ENCODE measurements at places on chromosomes 2 and 18.

DNA sequence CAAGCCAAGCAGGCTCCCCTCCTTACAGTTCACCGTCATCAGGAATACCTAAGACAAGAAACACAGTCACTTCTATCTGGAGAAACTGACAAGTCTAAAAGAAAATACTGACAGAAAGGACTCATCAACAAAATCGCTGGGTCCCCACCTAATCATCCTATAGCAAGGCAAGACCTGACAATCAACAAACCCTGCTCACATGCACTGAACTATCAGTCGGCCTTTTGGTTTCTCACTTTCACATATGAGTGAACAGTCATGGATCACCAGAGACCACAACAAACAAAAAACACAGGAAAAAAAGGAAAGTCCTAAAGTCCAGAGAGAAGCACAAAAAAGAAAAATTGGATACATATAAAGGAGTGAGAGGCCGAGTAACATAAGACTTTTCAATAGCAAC is 70.4 kb downstream of the SEMA4F start:
- DNase-seq = no peak

DNA sequence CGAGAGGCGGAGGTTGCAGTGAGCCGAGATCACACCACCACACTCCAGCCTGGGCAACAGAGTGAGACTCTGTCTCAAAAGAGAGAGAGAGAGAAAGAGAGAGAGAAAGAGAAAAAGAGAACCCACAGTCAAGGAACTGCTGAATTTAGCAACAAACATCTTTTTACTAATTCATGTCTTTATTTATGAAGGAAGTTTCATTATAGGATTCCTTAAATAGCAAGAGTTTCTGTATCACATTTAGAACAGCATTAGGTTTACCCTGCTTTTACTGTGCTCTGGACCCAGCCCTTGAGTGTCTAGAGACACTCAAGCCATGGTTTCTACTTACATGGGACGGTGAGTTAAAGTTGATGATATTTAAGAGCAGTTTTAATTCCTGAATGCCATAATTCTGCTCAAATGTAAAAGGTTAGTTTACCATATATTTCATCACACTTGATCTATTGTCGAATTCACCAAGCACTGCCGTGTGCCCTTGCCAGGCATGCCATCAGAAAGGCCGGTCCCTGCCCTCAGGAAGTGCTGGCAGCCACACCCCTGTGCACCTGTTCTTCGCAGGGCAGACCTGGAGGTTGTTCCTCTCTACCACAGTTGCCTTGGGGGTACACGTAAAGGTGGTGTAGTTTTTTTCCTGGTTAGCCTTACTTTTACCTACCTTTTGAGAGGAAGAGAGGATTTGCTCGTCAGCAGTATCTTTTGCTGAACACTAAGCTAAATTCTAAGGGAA is 153.3 kb downstream of the LDLRAD4 start:
- no peak for DNase-seq

GRCh38 chr18:48229552-48229981 is 179.6 kb downstream of the ZBTB7C start:
- no peak for DNase-seq

DNA sequence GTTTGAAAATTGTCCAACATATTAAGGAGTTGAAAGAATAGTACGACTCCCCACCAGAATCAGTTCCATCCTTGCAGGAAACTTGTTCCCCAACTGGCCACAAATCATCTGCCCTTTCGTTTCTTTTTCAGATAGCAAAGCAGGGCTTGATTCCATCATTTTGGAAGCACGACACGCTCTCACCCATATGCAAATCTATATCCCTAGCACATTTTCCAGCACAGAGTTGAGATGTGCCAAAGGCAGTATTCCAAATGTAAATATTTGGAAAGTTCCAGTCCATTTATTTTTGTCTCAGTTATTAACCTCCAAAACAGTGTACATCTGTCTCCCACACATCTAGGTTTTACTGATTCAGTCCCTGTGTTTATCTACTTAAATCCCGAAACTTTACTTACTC is 128.8 kb upstream of the BCL2L11 start:
- no peak for DNase-seq

DNA sequence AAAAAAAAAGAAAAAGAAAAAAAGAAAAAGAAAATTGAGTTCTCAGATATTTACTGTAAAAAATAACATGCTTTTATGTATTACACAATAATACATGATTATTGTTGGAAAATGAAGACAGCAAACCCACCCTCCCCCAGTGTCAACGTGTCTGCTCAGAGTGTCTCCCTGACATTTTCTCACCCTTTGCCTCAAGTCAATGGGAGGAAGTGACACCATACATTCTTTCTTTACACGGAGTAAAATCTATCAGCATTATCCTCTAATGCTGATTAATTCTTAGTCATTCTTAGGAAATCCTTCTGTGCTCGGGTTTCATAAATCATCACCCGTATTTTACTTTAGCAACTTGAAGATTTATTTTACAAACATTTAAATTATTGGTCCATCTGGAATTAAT is 32.0 kb downstream of the CTAGE1 start:
- DNase-seq = no peak

DNA sequence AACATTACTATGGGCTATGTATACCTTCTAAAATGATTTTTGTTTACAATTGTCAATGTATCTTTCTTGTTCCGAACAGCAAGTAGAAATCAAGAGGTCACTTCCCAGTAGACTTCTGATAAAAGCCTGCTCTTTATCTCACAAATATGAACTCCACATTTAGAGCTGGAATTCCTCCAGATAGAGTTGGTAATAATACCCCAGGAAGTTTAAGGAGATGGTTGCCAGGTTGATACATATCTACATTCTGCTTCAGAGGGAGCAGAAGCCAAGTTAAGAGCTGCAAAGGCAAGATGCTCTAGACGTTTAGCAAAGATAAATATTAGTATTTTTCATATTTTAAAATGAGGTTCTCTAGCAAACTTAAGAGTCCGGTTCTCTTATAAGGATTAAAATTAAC is 267.0 kb downstream of the ERBB4 start:
- DNase-seq = no peak

- DNase-seq = no peak
These were observed 142.0 kb downstream of the ZNF516 start for GRCh38 chr18:76353046-76353445.

GRCh38 chr2:136206613-136207012 is 88.7 kb upstream of the CXCR4 start:
- peak; percentile 59 for DNase-seq

DNA sequence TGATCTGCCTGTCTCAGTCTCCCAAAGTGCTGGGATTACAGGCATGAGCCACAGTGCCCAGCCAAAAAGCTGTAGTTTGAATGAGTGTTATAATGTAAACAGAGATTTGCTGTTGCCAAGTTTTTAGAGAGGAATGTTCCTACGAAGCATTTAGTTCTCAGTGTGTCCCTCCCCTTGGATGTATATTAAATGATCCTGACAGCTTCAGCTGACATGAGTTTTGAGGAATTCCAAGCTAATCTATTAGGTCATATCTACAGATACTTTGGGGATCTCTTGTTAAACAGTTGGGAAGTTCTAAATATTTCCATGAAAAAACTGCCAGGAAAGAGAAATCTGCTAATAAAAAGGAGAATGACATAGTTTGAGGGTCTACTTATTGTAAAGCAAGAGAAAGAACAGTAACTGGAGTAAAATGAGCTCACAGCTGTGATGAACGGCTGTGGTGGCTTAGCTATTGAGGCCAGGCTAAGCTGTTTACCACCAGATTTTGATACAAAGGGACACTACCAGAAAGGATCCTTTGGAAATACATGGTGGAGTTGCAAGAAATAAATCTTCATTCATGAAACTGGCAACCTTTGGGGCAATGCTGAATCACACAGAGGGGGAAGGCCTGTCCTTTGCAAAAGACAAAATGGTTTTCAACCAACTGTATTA is 2.6 kb upstream of the STON1 start:
- no peak for DNase-seq

- no peak for DNase-seq
These were observed 179.5 kb downstream of the CELF4 start for GRCh38 chr18:37385846-37386778.

- no peak for DNase-seq
These were observed 60.9 kb downstream of the LDLRAD4 start for GRCh38 chr18:13279181-13280069.

DNA sequence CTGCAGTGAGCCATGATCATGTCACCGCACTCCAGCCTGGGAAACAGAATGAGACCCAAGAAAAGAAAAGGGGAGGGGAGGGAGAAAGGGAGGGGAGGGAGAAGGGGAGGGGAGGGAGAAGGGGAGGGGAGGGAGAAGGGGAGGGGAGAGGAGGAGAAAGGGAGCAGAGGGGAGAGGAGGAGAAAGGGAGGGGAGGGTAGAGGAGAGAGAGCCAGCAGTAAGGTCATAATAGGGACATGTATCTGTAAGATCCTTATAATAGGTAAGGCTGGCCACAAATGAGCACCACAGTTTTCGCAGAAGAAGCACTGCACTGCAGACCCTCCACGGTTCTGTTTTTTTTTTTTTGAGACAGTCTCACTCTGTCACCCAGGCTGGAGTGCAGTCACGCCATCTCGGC is 62.6 kb downstream of the STPG4 start:
- no peak for DNase-seq

DNA sequence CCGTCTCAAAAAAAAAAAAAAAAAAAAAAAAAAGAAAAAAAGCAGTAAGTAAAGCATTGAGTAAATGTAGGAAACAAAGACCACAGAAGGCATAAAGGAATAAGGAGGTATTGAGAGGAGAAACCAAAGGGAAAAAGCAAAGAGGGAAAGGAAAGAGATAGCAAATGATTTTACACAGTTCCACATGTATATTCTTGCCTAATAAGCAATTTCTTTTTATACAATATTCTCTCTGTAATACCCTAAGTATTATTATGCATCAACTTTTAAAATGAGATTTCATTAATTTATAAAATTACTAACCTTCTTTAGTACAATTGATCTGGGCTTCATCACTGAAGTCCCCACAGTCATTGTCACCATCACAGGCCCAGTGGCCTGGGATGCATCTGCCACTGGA is 1180.9 kb downstream of the LRP1B start:
- DNase-seq = no peak

DNA sequence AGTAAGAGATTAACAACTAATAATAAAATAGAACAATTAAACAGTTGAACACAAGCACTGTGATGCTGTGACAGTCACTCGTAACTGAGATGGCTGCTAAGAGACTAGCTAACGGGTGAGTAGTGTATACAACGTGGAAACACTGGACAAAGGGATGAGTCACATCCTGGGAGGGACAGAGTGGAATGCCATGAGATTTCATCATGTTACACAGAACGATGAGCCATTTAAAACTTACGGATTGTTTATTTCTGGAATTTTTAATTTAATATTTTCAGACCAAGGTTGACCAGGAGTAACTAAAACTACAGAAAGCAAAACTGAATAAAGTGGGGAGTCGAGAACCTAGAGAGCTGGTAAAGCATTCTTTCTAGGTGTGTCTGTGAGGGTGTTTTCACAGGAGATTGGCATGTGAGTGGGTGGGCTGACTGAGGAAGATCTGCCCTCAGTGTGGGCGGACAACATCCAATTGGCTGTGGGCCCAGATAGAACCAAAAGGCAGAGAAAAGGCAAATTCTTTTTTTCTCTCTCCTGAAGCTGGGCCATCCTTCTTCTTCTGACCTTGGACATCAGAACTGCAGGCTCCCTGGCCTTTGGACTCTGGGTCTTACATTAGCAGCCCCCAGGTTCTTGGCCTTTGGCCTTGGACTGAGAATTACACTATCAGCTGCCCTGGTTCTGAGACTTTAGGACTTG is 14.6 kb downstream of the TMSB10 start:
- DNase-seq = peak; percentile 60
